NCI-H446 treated with DMSO at 0.1 percent for 48 hours (cell line): ENCODE measurements at places on chromosomes 3 and 15.

- no peak for DNase-seq
Measured at GRCh38 chr3:45105855-45106671, 40.1 kb downstream of the CDCP1 start.

DNA sequence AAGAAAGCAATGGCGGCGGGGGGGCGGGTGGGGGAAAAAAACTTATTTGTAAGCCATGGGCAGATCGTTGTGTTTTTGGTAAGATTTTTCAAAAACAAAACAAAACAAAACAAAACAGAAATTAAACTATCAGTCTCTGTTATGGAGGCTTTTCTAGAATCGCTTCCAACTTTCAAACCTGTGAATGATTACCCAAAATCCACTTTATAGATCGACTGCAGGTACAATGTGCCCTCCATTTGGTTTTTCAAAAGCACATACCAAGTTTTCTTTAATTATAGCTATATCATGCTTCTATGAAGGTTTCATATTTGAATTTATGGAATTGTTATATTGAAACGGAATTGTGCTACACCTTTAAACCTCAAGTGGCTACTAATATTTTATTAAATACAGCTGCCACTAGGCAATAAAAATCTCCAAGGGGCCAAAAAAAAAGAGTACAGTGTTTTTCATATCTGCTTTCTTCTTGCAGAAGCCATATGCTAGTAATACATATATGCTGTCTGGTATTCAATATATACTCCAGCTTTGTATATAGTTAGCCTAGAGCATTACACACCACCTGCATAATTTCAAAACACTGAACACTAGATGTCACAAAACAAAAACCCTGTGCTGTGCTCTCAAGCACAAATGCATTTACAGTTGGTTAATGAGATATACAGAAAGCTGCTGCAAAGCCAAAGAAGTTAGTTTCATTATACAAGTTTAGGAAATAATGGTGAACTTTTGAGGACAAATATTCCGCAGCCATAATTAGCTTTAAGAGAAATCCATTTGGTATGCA is 683.8 kb upstream of the NR2F2 start:
- no peak for DNase-seq

DNA sequence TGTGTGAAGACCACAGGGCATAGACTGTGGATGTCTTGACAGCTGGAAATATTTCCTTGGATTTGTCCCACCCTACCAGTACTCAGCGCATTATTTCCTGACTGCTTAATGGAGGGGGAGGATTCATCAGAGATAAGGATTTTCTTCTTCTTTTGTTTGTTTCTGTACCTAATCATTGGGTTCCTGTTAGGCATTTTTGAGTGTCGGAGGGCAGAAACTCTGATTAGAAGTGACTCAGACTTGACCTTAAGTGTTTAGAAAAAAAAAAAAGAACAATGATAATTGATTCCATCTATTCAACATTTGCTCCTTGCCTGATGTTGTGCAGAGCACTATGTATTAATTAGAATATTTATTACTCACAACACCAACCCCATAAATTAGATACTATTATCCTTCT is 78.5 kb upstream of the SYNPR start:
- DNase-seq: no peak

- DNase-seq: no peak
Measured at GRCh38 chr15:89018207-89018606, 70.0 kb upstream of the ABHD2 start.

GRCh38 chr15:101159096-101159935 is 92.5 kb downstream of the CHSY1 start:
- DNase-seq: no peak

DNA sequence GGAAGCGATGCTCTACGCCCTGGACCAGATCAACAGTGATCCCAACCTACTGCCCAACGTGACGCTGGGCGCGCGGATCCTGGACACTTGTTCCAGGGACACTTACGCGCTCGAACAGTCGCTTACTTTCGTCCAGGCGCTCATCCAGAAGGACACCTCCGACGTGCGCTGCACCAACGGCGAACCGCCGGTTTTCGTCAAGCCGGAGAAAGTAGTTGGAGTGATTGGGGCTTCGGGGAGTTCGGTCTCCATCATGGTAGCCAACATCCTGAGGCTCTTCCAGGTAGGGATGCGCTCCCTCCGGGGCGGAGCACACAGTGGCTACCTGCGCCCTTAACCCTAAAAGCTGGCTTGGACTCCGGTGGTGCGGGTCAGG is 698 bp downstream of the GRM7 start:
- no peak for DNase-seq

DNA sequence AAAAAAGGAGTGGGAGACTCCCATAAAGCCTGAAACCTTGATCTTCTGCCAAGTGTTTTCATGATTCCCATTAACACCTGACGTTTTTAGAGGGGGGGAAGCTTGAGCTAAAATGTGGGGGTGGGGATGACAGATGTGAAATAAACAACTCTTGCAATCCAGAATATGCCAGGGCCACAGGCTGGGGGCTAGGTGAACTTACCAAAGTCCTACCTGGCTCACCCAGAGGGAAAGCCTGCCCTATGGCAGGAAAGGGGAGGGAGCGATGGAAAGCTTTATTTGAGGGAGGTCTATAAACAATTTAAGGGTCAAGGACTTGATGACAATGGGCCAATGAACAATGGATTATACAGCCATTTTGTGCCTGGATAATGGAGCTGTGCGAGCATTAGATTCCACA is 108.3 kb downstream of the LRIG1 start:
- DNase-seq: no peak

DNA sequence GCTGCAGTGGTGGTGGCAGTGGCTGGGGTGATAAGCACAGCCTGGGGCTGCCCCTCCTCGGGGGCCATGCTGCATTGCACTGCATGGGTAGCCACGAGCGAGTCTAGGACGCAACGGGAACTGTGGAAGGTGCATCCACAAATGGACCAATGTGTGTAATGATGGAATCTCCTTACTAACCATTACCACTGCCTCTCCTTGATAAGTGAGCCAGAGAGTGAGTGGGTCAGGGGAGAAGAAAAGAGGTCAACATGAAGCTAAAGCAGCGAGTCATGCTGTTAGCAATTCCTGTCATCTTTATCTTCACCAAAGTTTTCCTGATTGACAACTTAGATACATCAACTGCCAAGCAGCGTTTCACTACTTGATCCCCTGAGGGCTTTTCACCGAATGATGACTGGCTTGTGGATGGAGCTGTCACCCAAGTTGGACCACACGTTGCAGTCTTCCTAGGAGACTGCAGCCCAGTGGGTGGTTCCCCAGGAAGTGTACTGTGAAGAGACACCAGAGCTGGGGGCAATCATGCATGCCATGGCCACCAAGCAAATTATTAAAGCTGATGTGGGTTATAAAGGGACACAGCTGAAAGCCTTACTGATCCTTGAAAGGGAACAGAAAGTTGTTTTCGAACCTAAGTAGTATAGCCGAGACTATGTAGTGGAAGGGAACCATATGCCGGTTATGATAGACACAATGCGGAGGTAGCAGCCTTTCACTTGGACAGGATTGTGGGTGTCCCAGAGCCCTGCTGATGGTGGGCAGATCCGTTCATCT is 20.6 kb downstream of the SAMD7 start:
- DNase-seq: no peak

DNA sequence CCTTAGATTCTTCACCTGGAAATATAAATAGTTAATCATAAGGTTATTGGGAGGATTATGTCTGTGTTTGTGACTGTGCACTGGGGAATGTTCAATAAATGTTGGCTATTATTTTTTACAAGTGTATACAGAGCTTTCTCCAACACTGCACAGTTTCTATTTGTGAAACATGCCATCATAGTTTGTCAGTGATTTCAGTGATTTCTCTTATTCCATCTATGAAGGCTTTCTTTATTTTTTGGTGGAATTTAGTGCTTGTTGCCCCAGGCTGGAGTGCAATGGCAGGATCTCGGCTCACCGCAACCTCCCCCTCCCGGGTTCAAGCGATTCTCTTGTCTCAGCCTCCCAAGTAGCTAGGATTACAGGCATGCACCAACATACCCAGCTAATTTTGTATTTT is 545.0 kb upstream of the GRM7 start:
- no peak for DNase-seq
